ENCODE measurements at places on chromosomes 1 and 21. TPM values are rescaled to one million over a fixed set of nuclear protein-coding genes. Genes with fewer than 3 reads are reported as not detected.

DNA sequence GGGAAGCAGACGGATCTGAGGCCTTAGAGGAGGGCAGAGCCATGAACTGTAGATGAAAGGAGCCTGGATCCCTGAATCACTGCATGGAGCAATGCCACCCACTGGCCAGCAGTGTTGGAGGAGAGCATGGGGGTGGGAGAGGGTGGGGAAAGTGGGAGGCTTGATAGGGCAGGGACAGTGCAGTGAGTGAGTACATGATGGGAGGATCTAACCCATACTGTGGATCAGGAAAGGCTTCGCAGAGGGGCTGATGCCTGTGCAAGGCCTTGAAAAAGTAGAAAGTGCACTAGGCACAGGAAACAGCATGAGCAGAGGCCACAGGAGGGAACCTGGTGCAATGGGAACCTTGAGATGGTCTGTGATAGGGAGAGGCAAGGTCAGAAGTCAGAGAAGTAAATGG, 391.9 kb downstream of the PTPRU start:
- no peak overlapping the region for H3K27ac ChIP-seq
- H3K4me1 ChIP-seq: no peaks in the 10 kb centered on the region
- no peak overlapping the region for H3K4me3 ChIP-seq

DNA sequence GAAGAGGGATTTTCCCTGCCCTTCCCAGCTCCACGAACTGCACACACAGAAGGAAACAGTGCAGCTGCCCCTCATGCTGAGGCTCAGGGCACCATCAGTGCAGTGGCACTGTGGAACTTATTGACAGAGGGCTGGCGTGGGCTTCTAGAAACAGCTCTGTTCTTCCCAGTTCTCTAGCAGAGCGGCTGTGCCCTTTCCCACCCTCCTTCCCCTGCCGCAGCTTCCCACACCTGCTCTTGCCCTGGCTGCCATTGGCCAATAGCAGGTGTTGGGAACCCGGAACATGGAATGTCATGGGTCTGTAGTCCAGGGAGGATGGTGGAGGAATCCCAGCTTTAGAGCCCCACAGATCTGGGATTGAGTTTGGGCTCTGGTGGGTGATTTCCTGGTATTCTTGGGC, 343.8 kb downstream of the RPS6KC1 start:
- peaks cover 3% of the 10 kb centered on the region for H3K27me3 ChIP-seq
- no peaks in the 10 kb centered on the region for H3K36me3 ChIP-seq
- DNase-seq: no peak

Gene TNFAIP8L2
- 17.6 TPM for total RNA-seq

Gene ACKR1
- not detected for total RNA-seq

DNA sequence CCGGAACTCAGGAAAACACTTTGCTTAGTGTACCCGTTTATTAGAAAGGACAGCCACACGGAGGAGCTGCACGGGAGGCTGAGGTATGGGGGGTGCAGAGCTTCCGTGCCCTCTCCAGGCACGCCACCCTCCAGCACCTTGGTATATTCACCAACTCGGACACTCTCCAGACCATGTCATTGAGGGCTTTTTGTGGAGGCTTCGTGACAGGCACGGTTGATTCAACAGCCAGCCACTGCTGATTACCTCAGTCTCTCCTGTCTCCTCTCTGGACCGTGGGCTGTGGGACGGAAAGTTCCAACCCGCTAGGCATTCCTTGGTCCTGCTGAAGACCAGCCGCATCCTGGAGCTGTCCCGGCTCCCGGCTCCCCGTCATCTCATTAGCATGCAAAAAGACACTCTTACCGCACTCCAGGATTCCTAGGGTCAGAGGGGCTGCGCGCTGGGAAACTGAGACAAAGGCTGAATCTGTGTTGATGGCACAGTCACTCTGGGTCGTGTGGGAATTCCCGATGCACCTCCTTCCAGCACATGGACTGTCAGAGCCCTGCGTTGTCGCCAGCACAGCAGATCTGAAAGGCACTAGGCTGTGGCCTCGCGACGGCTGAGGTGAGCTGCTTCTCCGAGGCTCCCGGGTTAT, 65.6 kb downstream of the PRKCZ start:
- no peaks in the 10 kb centered on the region for H3K36me3 ChIP-seq
- no peak for DNase-seq
- H3K27me3 ChIP-seq: no peaks in the 10 kb centered on the region
- H3K27ac ChIP-seq: no peak overlapping the region
- no peak overlapping the region for H3K4me3 ChIP-seq

- no peak overlapping the region for H3K27ac ChIP-seq
- H3K4me1 ChIP-seq: no peaks in the 10 kb centered on the region
- H3K27me3 ChIP-seq: no peaks in the 10 kb centered on the region
These were observed 30.8 kb downstream of the TFAP2E start for GRCh38 chr1:35603941-35604340.

DNA sequence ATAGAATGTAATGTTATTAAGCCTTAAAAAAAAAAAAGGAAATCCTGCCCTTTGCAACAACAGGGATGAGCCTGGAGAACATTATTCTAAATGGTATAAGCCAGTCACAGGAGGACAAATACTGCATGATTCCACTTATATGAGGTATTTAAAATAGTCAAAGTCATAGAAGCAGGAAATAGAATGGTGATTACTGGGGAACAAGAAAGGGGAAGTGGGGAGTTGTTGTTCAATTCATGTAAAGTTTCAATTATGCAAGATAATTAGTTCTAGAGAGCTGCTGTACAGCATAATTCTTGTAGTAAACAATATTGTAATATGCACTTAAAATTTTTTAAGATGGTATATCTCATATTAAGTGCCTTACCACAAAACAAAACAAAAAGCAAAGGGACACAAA, 13.2 kb downstream of the FCER1A start:
- H3K4me3 ChIP-seq: no peak overlapping the region
- peaks cover 4% of the 10 kb centered on the region for H3K4me1 ChIP-seq

Measured in B cell (primary cell).